NCI-H1092 (cell line): ENCODE measurements at places on chromosomes 7 and 10.

GRCh38 chr7:148626828-148627227, 36.3 kb downstream of the C7orf33 start:
- no peak for DNase-seq

- no peak for DNase-seq
These were observed 55.0 kb upstream of the AKR1E2 start for GRCh38 chr10:4770801-4771553.

DNA sequence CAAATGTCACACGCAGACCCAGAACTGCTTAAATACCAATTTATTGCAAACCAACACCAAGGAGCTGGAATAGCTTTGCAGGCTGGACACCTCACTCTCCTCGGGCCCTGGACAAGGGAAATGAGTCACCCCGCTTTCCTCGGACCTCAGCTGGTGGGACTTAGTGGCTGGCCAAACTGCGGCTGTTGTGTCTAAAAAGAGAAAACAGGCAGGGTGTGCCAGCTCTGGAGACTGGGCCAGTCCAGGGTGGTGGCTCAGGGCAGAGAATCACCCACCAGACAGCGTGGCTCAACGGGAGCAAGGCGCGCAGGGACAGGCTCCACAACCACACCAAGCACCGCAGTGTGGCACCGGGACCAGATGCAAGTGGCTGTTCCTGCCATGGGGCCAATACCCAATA, 58.2 kb upstream of the CAMK2B start:
- no peak for DNase-seq

DNA sequence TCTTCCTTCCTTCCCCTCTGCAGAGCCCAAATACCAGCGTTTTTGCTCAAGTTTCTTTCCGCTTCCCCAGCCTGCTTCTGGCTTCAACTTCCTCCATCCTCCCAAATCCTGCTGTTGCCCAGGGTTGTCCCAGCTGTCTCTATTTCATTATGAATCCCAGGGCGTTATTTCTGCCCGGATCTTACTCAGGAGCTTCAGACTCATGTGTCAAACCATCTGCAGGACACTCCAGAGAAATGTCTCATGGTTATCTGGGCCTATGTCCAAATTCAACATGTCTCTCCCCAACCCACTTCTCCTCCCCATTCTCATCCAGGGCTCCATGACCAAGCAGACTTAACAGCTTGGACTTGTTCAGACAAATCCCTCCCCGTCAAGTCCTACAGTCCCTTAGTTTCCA, 15.6 kb downstream of the ARHGAP22 start:
- no peak for DNase-seq
